ENCODE measurements at places on chromosomes 12 and 14.

GRCh38 chr14:35197015-35197414, 74.7 kb downstream of the PRORP start:
- no peak for DNase-seq

DNA sequence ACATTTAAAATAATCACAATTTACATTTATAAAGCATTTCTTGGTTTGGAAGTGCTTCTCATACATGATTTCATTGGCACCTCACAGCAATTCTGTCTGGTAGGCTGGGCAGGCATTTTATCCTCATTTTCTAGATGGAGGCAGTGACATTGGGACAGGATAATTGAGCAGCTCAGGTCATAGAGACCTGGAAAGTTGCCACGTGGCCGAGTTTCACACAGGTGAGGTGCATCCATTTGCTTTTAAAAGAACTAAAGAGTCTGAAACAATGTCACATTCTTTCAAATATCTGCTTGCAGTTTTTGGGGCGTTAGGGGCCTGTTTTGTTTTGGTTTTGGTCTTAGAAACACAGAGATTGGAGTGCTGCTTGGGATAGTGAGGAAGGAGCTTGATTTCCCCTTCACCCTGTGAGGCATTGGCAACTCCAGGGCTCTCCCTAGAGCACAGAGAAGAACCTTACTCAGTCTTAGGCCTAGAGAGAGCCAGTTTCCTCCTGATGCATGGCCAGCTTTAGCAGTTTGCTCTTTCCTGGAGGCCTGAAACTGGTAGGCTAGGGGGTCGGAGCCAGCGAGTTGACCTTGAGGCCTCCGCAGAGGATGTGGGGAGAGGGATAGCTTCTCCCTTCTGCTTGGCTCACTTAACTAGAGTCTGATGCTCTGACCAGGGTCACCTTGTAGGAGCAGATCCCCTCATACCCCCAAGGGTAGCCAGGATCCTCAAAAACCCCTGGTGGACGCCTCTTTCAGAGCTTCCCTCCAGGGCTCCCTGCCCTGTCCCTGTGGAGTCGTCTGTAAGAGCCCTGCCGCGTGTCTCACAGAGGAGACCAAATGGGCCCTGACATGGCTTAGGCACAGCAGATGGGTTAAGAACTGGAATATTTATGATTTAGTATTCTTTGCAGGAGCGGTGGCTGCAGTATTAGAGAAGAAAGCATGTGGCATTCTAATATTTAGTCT, 34.9 kb upstream of the JDP2 start:
- no peak for DNase-seq

- DNase-seq, result no peak
Measured at GRCh38 chr12:24553259-24553658, 395.6 kb downstream of the BCAT1 start.

GRCh38 chr12:12925388-12925787, 26.6 kb downstream of the GPRC5D start:
- DNase-seq, result no peak

- no peak for DNase-seq
Measured at GRCh38 chr12:117279606-117280005, 81.8 kb downstream of the NOS1 start.

DNA sequence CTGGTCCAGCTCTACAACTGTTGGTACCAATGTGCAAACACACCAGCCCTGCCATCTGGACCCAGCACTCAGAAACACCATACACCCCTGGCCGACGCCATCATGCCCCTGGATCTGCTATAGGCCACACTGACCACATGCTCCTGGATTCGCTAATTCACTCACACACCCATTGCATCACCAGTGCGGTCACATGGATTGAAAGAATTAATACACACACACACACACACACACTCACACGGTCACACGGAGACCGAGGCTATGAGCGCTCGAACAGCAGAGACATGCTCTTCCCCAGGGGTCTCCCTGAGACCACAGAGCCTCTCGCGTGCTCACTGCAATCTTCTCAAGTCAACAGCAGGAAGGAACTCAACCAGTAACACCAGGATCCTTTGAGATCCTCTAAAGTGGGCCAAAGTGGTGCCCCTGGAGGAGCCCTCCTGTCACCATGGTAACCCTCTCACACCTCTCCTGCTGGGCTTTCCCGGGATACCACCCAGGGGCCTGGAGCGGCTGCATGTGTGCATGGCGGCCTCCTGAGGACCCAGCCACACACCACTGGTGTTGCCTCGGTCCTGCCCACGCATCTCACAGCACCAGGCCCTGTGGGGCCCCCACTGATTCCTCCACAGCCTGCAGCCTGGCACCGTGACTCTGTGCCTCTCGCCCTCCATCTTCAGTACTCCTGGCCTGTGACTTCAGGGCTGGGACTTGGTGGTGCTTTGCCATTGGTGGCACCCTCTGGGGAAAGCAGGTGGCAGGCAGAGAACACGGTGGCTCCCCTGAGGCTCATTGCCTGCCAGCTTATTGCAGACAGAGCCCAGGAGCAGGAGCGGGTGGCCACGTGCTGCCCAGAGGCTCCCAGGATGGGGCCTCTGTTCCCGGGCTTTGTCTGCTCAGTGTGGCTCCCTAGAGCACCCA, 15.1 kb downstream of the LRTM2 start:
- DNase-seq, result no peak

Data from stimulated activated CD8-positive, alpha-beta memory T cell treated with anti-CD3 and anti-CD28 coated beads, Interleukin-7, amount 100 ng/mL, for 1 hour (primary cell).